Stimulated activated CD8-positive, alpha-beta memory T cell treated with anti-CD3 and anti-CD28 coated beads, Interleukin-15, amount 100 ng/mL, for 1 hour (primary cell): ENCODE measurements at places on chromosomes 5 and 9.

- no peak for DNase-seq
These were observed 36.7 kb upstream of the IZUMO3 start for GRCh38 chr9:24582146-24583126.

DNA sequence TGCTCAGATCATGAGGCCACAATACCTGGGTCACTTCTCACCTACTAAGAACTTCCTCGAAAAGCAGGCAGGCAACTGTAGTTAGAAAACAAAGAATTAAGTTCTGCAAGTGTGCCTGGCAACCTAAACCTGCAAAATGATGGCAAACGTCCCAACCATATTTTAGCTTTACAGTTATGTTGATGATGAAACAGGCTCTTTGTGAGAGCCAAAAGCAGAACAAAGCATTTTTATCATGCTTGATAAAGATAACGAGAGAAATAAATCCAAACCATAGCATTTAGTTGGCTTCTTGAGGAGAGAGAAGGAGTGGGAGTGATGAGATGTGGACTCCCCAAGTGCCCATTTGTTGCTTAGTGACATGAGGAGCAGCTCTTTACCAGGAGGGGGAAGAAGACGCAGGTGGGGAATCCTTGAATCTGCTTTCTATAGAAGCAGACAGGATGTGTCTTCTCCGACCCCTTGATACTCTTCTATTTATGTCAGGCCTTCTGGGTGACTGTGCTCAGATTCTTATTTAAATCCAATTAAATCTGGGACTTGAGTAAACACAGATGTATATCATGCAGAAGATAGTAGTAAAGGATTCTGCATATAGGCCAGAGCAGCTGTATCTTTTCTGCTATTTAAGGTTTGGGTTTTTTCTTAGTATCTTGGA, 221.2 kb downstream of the TMEM167A start:
- no peak for DNase-seq

DNA sequence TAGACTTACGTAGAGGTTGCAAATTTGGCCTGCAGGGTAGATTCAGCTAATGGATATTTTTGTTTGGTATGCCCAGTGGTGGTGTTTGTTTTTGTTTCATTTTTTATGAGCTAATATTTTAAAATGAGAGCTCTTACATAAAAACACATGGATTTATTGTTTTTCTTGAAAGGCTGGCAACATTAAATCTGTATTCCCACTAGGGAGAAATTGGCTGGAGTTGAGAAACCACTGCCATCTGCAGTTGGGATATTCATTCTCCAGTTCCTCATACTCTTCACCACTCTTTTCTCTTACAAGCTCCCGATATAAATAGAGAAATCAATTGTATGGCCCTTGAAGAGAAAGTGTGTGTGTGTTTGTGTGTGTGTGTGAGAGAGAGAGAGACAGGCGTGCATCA, 143.3 kb downstream of the ALDH1A1 start:
- no peak for DNase-seq

DNA sequence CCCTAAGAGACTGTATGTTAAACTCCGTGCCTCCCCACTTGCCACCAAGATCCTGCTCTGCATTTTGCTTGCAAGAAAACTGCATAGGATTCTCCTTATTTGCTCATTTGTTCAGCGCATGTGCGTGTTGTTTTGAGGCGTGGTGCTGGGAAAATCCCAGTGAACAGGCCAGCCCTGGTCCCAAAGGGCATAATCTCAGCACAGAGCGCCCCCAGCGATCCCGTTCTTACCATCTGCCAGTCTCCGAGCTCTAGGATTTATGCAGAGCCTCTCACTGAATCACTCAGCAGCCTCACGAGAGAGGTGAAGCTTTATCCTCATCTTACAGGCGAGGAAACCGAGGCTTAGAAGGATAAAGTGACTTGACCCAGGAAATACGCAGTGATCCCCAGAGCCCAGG, 11.5 kb downstream of the PRRX2 start:
- no peak for DNase-seq

DNA sequence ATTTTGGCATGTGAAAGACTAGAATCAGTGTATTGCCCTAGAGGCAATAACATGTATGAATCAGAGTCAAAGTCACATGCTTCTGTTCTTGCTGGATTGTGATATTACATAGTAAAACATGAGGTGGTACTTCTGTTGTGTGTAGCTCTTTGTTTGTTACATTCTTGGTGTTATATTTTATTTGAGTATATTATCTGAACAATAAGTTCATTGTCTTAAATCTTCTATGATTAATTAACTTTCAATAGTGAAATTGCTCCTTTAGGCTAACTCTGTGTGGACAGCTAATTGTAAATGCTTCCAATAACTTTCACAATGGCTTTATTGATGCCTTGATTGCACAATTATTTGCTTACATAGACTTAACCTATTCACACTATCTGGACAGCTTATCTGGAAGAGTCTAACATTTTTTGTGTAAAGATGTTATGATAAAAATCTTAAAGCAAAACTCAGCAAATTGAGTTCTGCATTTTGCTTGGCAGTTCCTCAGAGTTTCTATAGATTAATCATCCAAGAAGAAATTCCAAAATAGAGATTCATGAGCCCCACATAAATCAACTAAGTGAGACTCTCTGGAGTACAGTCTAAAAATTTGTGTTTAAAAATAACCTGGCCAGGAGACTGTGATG, 239.6 kb upstream of the TUSC1 start:
- DNase-seq, result no peak

DNA sequence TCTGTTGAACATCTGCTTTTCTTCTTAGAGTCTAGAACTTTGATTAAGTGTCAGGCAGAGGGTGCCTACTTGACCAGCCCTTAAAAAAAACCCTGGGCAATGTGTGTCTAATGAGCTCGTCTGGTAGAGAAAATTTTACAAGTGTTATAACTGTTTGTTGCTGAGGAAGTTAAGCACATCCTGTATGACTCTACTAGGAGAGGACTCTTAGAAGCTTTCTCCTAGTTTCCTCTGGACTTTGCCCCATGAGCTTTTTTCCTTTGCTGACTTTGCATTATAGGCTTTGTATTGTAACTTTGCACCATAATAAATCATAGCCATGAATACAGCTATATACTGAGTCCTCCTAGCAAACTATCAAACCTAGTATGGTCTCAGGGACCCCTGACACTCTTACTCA, 39.4 kb downstream of the GNG10 start:
- DNase-seq, result no peak

DNA sequence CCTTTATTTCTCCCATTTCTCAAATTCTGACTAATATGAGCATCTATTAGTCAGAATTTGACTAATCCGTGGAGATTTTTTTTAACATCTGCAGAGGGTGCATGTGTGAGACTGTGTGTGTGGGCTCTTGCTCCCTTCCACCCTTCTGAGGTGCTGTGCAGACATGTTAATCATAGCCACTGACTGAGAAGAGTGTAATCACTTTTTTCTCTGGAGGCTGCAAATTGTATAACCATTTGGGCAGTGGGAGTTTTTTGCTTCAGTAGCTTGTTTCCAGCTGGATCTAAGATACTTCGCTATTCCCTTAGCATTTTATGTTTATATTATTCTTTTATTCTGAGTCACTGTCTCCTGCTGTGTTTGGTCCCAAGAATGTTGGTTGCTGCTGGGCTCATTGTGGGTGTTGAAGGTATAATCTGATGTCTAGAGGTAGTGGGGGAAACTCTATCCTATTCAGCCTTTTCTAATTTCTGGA, 66.2 kb downstream of the ARHGEF28 start:
- DNase-seq, result no peak

DNA sequence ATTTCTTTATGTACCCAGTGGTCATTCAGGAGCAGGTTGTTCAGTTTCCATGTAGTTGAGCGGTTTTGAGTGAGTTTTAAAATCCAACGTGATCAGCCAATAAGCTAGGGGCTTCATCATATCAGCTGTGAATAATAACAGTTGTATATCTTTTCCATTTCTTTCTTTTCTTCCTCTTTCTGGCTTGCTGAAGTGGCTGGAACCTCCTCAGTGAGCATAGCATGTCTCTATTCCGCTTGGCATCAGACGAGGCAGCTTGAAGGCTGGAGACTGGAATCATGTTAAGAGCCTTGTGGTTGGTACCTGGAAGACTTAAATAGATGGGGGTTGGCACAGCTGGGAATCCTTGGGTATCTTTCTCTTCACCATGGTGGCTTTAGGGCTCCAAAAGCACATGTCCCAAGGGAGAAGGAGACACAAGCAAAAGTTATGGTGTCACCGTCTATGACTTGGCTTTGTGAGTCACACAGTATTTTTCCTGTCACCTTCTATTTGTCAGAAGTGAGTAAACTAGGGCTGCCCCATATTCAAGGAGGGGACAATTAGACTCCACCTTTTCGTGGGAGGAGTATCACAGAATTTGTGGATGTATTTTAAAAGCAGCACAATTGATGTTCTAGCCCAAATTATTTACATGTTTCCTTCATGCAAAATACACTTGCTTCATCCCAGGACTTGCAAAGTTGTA, 38.0 kb upstream of the RETREG1 start:
- DNase-seq, result no peak

GRCh38 chr5:56640763-56641406, 174.5 kb upstream of the MAP3K1 start:
- DNase-seq, result no peak

DNA sequence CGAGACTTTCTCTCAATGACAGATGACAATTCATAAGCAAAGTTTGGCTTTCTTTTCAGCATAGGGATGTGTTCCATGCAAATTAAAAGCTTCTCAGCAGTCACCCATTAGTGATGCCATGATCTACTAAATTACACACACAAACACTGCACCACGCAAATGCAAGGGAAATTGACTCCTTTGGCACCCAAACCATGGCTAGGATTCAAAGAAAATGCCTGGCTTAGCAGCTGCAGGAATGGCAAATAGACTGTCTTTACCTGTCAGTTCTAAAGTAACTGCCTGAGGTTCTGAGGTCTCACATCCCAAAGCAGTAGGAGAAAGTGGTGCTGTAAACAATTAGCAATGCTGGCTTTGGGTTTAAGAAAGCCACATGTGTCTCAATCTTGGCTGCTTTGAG, 108.6 kb upstream of the ATP10B start:
- no peak for DNase-seq

DNA sequence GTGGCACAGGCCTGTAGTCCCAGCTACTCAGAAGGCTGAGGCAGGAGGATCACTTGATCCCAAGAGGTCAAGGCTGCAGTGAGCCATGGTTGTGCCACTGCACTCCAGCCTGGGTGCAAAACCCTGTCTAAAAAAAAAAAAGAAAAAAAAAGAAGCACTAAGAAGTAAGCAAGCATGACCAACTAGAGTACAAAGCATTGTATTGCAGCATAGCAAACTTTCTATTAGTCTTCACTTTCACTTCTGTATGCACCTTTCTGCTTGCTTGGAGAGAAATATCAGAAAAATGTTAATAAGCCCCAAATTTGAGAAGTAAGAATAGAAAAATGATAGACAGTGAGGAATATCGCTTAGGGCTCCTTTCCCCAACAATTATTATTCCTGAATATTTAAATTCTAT, 497.7 kb upstream of the WWC1 start:
- DNase-seq, result no peak
